GM10248 (cell line): ENCODE measurements at places on chromosomes 5 and 9.

- no peak for DNase-seq
Measured at GRCh38 chr5:78275998-78276543, 18.4 kb downstream of the AP3B1 start.

DNA sequence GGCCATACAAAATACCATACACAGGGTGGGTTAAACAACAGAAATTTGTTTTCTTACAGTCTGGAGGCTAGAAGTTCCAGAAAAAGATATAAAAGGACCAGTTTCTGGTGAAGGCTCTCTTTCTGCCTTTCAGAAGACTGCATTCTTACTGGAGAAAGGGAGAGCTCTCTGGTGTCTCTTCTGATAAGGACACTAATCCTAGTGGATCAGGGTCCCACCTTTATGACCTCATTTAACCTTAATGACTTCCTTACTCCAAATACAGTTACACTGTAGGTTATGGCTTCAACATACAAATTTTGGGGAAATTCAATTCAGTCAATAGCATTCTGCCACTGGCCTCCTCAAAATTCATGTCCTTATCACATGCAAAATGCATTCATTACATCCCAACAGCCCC lies 351.9 kb upstream of the POU5F2 start:
- no peak for DNase-seq

GRCh38 chr9:136687721-136688223 lies 515 bp upstream of the AGPAT2 start:
- no peak for DNase-seq

DNA sequence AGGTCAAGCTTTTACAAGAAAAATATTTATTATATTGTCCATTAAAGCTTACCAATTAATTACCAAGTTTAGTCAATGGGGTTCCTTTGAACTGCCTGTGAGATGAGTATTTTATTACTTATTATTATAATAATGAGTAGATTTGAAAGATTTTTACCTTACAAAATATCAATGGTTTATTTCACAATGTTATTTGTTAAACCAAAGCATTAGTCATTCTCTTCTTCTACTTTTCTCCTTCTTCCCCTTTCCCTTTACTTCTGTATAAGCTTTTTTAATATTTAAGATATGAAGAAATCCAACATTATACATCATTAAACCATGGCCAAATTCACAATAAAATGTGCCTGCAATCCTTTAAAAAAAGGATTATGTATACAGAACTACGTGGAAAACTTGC lies 369.5 kb downstream of the ARL15 start:
- no peak for DNase-seq

- no peak for DNase-seq
Measured at GRCh38 chr5:65244031-65244430, 237.7 kb downstream of the ADAMTS6 start.

DNA sequence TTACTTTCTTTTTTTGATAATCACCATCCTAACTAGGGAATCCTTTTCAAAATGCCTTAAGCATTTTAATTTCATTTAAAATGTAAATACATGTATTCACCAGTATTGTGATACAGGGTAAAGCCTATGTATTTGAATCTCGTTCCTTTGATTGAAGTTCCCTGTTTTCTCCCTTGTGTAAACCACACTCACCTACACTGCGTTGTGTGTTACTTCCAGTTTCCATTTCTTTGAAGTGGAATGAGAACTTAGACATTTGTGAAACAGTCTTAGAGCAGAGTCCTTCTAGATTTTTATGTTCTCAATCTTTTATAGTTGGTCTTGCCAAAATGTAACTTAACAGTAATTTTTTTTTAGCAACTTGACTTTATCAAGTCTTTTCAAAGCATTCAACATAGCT lies 101.4 kb downstream of the ZNF462 start:
- no peak for DNase-seq

- no peak for DNase-seq
Measured at GRCh38 chr9:23153058-23153457, 673.0 kb downstream of the ELAVL2 start.

DNA sequence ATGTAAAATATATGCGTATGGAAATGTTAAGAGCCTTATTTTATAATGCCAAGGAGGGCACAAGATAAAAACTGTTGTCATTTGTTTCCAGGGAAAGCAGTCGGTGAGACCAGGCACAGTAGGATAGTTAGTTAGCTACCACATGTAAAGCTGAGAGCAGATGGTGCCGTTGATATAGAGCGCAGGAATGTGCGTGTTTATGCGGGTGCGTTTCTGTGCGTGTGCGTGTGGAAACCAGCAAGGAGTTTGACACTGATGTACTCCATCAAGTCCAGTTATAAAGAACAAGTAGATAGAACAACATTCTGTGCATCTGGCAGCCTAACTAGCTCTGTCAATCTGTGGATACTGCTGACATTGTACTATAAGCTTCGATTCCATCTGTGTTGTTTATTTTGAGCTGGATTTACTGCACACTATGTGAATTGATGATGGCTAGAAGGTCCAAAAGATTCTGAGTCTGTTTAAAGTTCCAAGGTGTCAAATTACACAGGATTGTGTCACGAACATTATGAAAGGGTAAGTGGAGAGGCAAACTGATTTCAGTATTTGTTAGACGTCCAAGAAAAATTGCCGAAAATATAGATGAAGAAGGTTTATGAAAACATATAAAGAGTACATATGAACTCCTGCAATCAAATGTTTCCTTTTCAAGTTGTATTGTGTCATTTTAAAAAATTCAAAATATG lies 494.9 kb upstream of the MEF2C start:
- DNase-seq, result no peak

DNA sequence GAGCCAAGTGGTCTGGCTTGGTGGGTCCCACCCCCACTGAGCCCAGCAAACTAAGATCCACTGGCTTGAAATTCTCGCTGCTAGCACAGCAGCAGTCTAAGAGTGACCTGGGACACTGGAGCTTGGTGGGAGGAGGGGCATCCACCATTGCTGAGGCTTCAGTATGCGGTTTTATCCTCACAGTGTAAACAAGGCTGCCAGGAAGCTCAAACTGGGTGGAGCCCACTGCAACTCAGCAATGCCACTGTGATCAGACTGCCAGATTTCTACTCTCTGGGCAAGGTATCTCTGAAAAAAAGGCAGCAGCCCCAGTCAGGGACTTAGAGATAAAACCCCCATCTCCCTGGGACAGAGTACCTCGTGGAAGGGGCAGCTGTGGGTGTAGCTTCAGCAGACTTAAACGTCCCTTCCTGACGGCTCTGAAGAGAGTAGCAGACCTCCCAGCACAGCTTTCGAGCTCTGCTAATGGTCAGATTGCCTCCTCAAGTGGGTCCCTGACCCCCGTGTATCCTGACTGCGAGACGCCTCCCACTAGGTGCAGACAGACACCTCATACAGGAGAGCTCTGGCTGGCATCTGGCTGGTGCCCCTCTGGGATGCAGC lies 18.2 kb upstream of the STK32A start:
- DNase-seq, result no peak
